ENCODE measurements at places on chromosomes 6 and 20. TPM values are rescaled to one million over a fixed set of nuclear protein-coding genes. Genes with fewer than 3 reads are reported as not detected.

DSN1 gene
- polyA plus RNA-seq, result 9.5 TPM

DNA sequence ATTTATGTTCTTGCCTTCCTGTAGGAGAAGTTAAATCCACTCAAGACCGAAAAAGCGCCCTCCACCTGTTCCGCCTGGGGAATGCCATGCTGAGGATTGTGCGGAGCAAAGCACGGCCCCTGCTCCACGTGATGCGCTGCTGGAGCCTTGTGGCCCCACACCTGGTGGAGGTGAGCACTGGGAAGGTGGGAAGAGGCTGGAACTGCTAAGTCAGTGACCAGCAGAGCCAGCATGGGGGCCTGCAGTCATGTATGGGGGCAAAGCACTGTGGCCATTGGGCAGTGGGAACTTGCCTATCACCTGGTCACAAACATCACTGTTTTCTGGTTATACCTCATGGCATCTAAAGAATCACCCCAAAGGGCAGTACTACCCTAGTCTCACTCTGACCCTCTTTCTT lies 78.5 kb upstream of the PBOV1 start:
- no peak for DNase-seq

CRISP2 gene
- 0.12 TPM for polyA plus RNA-seq

C20orf202 gene
- 0.35 TPM for polyA plus RNA-seq

DNA sequence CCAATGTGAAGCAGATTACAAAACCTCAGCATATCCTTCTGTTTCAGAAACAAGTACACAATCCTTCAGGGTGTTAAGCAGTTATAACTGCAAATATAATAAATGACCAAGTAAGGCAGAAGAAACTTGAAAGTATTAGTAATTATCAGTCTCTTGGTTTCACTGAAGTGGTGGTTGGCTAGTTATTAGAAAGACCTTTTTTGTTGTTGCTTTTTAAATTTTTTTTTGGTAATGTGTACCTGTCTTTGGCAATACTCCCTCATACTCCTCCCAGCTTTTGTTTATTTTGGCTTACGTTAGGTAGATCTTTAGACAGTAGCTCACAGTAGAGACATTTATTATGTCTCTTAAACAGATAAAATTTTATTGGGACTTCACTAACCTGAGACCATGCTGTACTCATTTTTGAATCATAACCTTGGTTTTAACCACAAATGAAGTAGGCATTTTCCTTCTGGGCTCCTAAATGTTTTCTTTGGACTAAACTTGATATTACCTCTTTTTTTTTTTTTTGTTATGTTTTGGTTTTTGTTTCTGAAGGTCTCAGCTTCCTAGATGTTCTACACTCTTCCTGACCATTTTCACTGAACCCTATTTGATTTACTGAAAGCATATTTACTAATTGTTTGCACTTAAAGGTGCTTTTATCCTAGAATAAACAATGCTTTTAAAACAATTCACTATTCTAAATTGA lies 6.4 kb downstream of the CD2AP start:
- DNase-seq, result no peak

- DNase-seq, result peak; percentile 12
Measured at GRCh38 chr6:87029711-87030314, 65.1 kb downstream of the CGA start.

- DNase-seq, result no peak
Measured at GRCh38 chr6:158625881-158626305, 18.6 kb downstream of the DYNLT1 start.

GRCh38 chr6:7147051-7147671 lies 39.4 kb downstream of the RREB1 start:
- DNase-seq, result no peak

LY6G6C gene
- polyA plus RNA-seq, result 0.28 TPM

MATN4 gene
- polyA plus RNA-seq, result 0.47 TPM

MICA gene
- polyA plus RNA-seq, result 4.9 TPM

FAM83B gene
- not detected for polyA plus RNA-seq

DNA sequence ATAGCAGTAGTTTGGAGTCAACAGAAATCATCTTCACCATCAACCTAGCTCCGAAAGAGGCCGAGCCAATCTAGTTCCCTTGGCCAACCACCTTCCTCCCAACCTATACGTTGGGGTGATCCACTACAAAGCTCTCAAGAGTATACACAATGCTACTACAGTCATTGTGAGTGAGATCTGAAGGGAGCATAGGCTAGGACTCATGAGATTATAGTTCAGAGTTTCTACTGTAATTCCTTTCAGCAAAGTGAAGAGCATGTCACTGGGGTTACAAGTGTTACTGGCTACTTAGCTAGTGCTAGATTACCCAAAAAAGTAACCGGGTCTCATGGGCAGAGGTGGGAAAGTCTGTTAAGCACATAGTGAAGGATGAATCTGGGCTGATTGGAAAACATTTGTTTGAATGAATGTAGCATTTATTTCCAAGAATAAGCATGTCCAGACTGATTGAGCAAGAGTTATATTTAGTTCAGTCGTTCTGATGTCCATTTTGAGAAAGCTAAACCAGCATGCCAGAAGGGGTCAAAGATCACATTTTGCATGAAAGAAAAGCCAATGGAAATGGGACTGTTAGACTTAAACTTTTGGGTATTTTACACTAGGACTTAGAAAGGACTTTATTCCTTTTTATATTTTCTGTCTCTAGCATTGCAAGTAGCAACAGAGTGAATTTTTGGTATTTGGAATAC lies 10.5 kb upstream of the ESR1 start:
- no peak for DNase-seq

DNA sequence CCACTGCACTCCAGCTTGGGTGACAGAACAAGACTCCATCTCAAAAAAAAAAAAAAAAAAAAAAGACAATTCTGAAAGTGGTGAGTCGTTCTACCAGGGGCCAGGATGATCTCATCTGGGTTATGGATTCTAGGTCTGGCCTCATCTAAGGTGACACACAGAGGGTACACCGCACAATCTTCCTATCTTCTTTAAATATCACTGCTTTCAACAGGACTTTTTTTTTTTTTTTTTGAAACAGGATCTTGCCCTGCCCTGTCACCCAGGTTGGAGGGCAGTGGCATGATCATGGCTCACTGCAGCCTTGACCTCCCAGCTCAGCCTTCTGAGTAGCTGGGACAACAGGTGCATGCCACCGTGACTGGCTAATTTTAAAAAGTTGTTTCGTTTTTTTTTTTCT lies 67.7 kb downstream of the SLC16A10 start:
- DNase-seq, result no peak

ENPP5 gene
- polyA plus RNA-seq, result 4.7 TPM

DNA sequence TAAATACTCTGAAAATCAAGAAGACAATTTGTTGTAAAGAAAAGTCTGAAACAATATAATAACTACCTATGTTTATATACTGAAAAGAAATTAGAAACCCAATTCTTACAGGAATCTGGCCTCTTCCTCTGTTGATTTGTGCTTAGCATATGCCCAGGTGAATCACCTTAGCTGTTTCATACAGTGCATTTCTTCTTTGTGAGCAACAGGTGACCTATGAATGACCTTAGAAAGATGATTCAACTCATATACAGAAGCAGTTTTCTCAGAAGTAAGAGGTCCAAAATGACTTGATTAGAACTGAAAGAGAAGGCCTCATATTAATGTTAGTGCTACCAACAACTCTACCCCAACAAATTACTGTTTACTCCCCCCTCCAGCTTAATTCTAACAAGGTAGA lies 419.5 kb upstream of the ID4 start:
- no peak for DNase-seq

- DNase-seq, result peak; percentile 58
Measured at GRCh38 chr20:63495741-63496595, 2.9 kb downstream of the EEF1A2 start.

GRCh38 chr6:11043961-11044711 lies at the start of gene ELOVL2:
ELOVL2 (minus strand) TSS chr6:11044305; CDS start chr6:11044230, 75 bp downstream.
- peak; percentile 21 for DNase-seq

FAM217A gene
- not detected for polyA plus RNA-seq

GRCh38 chr6:55198715-55199114 lies 24.4 kb downstream of the HCRTR2 start:
- no peak for DNase-seq

DNA sequence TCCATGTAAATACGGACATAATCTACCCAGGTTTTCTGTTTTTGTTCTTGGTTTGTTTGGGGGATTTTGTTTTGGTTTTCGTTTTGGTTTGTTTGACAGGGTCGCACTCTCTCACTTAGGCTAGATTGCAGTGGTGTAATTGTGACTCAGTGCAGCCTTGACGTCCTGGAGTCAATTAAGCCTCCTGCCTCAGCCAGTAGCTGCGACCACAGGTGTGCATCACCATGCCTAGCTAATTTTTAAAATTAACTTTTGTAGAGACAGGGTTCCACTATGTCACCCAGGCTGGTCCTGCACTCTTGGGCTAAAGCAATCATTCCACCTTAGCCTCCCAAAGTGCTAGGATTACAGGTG lies 37.8 kb upstream of the EYA4 start:
- DNase-seq, result no peak

PRPH2 gene
- polyA plus RNA-seq, result 4.9 TPM

PEX3 gene
- 27.4 TPM for polyA plus RNA-seq

BTN3A1 gene
- polyA plus RNA-seq, result 23.5 TPM

GRCh38 chr6:52786249-52786956 lies 17.2 kb downstream of the GSTA1 start:
- no peak for DNase-seq

DNA sequence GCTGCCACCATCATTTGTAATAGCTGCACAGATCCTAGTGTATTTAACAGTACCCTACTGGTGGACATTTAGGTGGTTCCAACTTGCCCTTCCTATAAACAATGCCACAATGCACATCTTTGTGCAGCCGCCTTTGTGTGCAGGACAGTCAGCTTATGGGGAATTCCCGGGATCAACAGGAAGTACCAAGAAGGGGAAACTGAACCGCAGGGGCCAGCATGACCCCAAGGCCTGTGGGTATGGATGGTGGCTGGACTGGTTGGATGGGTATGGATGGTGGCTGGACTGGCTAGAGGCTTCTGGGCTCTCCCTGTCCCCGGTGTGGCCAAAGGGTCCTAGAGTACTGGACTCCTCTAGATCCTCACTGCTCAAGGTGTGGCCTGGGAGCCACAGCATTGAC lies 46.7 kb downstream of the CEBPB start:
- no peak for DNase-seq

DNA sequence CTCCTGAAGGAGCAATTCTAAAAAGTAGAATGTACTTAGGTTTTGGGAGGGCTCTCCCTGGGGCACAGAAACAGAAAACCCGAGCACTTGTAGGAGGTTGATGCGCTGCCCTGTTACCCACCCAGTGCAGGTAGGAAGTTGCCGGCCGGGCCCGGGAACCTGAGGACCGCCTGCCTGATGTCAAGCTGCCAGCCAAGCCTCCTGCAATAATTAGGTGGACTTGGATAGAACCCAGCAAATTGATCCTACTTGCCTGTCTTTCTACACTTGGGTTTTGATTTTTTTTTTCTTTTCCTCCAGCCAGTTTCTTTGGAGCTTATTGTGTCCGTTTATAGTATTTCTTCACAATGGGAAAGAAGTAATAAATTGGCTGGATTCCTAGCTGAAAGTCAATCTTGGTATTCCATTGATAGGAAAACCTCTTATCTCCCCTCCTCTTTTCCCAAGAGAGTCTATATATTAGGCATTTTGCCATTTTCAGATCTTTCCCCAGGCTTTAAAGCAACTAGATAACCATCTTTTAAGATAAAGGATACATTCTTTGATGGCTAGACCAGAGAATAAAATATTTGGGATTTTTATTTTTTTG lies 78.3 kb upstream of the FYN start:
- DNase-seq, result no peak

CDSN gene
- not detected for polyA plus RNA-seq

FIG4 gene
- polyA plus RNA-seq, result 15.7 TPM

GPANK1 gene
- 15.0 TPM for polyA plus RNA-seq

REPS1 gene
- 44.5 TPM for polyA plus RNA-seq

DNA sequence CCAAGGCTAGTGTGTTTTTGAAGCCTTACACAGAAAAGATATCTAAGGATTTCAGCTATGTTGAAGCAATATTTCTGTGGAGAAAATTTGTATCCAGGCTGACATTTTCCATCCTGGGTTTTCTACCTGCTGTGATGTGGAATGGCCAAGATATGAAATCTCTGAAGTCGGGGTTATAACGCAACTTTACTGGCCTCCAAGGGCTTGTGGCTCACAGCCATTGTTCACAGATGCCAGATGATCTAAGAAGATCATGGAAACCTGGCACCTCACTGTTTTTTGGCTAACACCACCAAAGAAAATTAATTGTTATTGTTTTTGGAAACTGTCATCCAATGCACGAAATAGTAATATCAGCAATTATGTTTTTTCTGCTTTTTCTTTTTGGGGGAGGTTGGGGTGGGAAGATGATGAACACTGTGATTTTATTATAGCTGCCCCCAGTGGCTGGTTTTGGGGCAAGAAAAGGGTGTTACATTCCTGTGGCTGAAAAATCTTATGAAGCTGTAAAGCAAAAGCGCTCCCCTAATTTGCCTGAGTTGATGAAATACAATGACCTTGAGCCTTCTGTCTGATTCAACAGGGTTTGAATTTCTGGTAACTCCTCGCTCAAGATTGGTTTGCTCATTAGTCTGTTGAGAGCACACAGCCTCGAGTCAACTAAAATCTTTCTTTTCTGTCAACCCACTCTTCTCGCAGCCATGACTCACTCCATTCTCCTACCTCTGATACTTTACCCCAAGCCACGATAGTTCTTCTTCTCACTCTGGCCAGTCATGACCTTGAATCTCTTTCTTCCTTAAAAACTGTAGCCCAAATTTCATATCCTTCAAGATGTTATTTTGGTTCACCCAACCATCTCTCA lies 236.7 kb downstream of the PAX1 start:
- DNase-seq, result no peak

DNA sequence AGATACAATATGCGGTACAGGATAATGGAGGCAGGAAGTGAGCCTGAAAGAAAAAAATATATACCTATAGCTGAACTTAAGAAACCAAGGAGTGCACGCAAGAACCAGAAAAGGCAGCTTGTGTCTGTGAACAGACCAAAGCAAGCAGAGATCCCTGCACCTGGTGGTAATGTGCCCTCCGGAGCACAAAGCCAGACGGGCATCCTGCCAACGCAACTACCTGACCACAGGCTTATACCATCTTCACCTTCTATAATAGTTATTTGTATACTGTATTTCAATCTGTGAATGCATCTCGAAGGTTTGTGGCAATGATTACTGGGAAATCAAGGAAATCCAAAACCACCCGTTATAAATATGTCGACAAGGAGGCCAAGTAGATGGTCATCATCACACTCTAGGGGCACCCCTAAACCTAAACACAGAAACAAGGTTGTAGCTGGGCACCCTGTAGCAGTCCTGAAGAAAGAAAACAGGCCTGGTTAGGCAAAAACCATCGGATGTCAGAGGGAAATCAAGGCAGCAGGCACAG lies 801 bp downstream of the FBXL4 start:
- peak; percentile 7 for DNase-seq

- no peak for DNase-seq
Measured at GRCh38 chr6:98929498-98930060, 18.2 kb downstream of the FBXL4 start.

- DNase-seq, result no peak
Measured at GRCh38 chr6:20441921-20442320, 40.2 kb downstream of the E2F3 start.

DNA sequence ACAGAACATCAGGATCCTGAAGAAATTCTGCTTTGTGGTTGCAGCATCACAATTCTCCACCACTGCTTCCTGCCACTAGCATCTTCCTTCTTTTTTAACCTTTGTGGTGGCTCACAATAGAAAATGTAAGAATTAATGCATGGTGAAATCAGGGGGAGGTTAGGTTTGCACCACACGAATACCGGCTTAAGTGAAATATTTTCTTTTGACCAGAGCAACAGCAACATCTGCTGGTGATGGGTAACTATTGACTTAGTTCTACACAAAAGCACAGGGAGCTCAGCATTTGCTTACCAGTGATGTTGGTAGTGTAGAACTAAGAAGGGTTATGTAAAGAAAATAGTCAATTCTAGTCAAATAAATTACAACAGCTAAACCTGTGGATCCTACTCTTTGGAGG lies 280.5 kb downstream of the SYNE1 start:
- DNase-seq, result no peak

GRCh38 chr6:7546020-7546369 lies 4.5 kb downstream of the DSP start:
- no peak for DNase-seq

Measured in muscle of arm (tissue), 14 donors.